ENCODE measurements at places on chromosomes 6 and 20. TPM values are rescaled to one million over a fixed set of nuclear protein-coding genes. Genes with fewer than 3 reads are reported as not detected.

- DNase-seq = no peak
Observed at GRCh38 chr6:20071998-20072397, 140.3 kb downstream of the MBOAT1 start.

DNA sequence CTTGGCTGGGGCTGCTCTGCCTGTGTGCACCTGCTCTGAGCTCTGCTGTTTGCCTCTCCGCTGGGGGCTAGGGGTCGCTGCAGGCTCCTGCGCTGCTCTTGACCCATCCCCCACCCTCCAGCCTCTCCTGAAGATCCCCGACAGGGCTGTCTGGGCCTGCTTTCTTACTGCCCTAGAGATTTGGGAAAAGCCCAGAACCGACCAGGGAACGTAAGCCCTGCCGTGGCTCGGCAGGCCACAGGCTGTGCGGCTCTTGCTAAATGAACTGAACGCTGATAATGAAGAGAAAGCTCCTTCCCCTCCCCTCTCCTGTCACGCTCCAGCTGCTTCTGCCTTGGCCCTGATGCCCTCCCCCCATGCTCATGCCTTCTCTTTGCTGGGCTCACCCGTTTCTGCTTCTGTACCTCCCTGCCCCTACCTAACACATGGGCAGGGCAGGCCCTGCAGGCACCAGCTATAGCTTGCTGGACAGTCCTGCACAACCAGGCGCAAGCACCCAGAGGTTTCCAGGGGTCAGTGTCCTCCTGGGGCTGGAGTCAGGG lies 32.0 kb upstream of the PCMTD2 start:
- DNase-seq = peak; percentile 21

GRCh38 chr6:134516582-134516981 lies 198.7 kb upstream of the SGK1 start:
- no peak for DNase-seq

DNA sequence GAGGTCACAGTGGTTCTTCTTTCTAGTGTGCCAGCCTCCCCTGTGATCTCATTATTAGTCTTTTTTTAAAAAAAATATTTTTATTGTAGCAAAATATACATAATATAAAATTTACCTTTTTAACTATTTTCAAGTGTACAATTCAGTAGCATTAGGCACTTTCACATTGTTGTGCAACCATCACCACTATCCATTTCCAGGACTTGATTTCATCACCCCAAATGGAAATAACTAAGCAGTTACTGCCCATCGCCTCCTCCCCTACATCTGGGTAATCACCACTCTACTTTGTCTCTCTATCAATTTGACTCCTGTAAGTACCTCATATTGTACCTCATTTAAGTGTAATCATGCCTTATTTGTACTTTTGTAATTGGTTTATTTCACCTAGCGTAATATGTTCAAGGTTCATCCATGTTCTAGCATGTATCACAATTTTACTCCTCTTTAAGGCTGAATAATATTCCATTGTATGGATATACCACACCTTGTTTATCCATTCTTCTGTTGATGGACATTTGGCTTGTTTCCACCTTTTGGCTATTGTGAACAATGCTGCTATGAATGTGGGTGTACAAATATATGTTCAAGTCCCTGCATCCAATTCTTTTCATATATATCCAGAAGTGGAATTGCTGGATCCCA lies 68.6 kb upstream of the FYN start:
- no peak for DNase-seq

GRCh38 chr20:51514249-51514648 lies 28.3 kb downstream of the NFATC2 start:
- DNase-seq = no peak

DNA sequence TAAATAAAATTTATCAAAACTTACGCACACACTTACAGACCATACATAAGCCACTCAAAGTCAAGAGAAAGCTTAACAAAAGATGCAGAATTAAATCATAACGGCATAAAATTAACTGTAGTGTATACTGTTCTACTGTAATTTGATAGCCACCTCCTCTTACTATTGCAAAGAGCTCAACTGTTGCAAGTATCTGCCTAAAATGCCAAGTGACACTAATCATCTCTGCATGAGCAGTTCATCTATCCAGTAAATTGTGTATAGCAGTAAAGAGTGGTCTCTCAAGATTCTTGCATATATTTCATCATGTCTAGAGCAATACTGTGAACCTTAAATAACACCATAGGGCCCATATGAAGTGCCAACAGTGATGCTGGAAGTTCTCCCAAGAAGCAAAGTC lies 12.3 kb downstream of the OR2H2 start:
- DNase-seq = no peak

GRCh38 chr6:31138982-31139381 lies at the start of gene PSORS1C2:
TSS of gene PSORS1C2 (minus strand) at chr6:31139066. CDS start at chr6:31139026, 40 bp downstream.
- no peak for DNase-seq

EEF1A2 gene
- 1.9 TPM for total RNA-seq

TBX18 gene
- total RNA-seq = 1.3 TPM

KIAA1755 gene
- total RNA-seq = not detected
